EH (cell line): ENCODE measurements at places on chromosomes 6 and 20.

DNA sequence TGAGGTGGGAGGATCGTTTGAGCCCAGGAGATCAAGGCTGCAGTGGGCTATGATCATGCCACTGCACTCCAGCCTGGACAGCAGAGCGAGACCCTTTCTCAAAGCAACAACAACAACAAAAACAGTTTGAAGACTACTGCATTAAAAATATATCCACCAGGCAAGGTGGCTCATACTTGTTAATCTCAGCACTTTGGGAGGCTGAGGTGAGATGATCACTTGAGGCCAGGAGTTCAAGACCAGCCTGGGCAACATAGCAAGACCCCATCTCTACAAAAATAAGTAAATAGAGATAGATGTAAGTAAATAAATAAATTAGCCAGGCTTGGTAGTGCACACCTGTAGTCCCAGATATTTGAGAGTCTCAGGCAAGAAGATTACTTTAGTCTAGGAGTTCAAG, 12.5 kb downstream of the ZNF76 start:
- DNase-seq = no peak

DNA sequence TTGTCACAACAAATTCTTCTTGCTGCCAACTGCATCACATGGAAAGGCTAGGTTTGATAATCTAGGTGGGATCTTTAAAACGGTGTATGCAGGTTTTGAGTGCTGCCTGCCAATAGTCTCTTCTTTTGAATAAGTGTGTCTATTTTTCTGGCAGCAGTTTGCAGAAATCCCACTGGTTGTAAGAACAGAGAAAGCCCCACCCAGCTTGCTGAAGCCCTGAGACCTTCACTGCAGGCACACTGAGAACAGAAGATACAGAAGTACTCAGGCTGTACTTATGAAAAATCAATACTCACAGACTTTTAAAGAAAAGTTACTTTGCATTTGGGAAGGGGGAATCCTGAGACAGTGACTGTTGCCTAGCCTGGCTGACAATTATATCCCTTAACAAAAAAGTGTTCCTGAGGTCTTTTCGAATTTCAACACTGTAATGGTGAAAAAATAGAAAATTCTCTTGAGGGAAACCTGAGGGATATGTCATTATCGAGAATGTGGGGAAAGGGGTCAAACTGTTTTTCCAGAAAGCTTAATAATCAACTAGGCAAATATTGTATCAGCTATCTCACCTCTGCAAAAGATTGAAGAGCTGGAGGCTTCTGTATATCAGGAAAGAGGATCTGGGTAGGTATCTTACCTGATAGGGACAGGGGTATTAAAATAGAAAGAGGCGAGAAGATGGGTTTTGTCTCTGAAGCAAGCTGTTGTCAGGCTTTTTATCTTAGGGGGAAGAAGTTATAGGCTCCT, 199.9 kb downstream of the LRFN2 start:
- DNase-seq = no peak

DNA sequence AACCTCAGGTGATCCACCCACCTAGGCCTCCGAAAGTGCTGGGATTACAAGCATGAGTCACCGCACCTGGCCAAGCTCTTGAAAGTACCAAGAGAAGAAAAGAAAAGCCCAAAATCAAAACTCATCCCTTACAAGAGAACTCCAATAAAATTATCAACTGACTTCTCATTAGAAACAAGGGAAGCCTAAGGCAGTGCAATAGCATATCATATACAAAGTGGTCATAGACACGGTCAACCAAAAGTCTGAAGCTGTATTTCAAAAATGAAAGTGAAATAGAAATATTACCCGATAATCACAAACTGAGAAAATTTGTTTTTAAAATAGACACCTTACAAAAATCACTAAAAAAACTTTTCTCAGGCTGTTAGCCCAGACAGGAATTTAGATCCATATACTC, 1321.1 kb upstream of the GJE1 start:
- no peak for DNase-seq

- no peak for DNase-seq
Measured at GRCh38 chr20:23293689-23294088, 56.9 kb upstream of the NXT1 start.

DNA sequence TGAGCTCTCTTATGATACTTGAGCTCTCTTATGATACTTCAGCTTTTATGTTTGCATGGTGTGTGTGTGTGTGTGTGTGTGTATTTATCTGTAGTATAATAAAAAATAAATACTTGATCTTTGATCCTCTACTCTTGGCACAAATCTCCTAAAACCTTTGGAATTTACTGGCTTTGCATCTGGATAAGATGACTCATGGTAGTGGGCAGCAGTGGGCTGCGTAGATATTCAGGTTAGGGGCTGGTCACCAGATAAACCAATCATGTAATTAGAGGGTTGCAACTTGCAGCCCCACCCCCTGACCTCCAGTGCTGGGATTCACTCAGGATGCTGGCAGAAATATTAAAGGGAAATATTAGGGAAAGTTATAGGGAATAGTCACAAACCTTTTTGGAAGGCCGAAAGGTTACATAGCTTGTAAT, 151.9 kb upstream of the COL21A1 start:
- DNase-seq = no peak

DNA sequence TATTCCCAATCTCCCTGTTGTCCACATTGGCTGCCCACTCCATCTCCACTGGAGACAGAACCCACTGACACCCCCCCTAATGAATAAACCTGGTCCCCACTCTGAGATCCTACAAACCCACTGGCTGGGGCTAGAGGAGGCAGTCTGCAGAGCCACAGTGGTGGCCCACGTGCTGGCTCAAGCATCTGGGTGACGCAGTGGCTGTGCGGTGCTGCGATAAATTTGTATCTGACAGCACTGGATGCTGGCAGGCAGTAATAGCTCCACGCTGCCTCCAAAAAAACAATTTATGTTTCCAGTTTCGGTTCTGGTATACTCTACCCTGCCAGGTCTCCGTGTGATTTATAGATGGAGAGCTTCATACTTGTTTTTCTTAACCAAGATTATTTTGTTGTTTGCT, 87.1 kb upstream of the SYNDIG1 start:
- no peak for DNase-seq

DNA sequence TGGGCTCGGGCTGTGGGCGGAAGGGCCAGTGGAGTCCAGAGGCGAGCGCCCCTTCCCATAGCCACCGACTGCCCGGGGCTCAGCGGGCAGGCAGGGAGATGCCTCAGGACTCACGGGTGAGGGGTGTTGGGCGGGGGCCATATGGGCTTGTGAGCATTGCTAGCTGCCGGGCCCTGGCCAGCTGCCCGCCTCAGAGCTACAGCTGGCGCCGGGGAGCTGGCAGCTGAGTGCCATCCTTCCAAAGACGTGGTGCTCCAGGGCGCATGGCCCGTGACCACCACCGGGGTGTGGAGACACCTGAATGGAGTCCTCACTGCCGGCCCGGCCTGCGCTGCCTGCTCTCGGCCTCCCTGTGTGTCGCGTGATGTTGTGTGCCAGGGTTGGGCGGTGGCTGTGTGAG, 10.6 kb upstream of the RBBP8NL start:
- DNase-seq = no peak

- no peak for DNase-seq
Measured at GRCh38 chr6:169019727-169020491, 233.7 kb downstream of the THBS2 start.

DNA sequence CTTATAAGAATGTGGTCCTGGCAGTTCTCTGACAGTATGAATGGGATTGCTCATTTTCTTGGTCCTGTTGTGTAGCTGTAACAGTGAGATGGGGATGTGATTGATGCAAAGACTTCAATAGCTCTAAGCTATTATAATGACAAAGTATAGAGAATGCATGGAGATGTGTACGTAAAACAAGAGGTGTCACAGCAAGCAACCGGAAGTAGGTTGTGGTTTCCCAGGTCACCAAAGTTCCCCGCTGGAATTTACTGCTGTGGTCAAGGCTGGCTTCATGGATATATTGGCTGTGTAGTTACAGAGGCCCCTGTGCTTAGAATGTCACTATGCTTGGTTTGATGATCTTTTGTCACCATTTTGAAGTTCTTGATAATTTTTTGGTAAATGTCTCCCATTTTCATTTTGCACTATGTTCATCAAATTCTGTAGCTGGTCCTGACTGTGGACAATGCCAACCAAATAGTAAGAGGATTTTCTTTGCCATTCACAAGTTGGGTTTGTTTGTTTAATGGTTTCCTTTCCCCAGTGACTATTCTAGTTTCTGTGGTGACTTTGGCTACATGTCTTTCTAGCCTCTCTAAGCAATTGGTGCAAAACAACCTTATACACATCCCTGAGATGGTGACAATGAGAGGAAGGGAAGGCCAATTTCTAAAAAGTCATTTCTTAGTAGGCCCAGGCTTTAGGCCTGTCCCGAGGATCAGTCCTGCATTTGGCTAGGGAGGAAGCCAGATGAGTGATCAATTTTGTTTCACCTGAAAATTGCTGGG, 10.5 kb downstream of the DNAH8 start:
- peak; percentile 7 for DNase-seq

GRCh38 chr20:3436864-3437574, 29.6 kb upstream of the DNAAF9 start:
- no peak for DNase-seq

- no peak for DNase-seq
Measured at GRCh38 chr20:62030834-62031434, 34.7 kb downstream of the TAF4 start.
